ENCODE measurements at places on chromosomes 7 and 10.
A peak's percentile ranks its signal among the peaks of the same experiment; 100 is the strongest.

GRCh38 chr7:83306502-83306901 is 143.8 kb upstream of the PCLO start:
- H3K4me1 ChIP-seq: no peaks in the 10 kb centered on the region
- no peak overlapping the region for H3K27ac ChIP-seq
- no peaks in the 10 kb centered on the region for H3K36me3 ChIP-seq
- H3K4me3 ChIP-seq: no peak overlapping the region
- no peaks in the 10 kb centered on the region for H3K27me3 ChIP-seq

- peaks cover 2% of the 10 kb centered on the region for H3K27me3 ChIP-seq
- H3K4me1 ChIP-seq: no peaks in the 10 kb centered on the region
- H3K36me3 ChIP-seq: no peaks in the 10 kb centered on the region
- no peak overlapping the region for H3K4me3 ChIP-seq
- no peak for DNase-seq
Measured at GRCh38 chr7:17506095-17506494, 207.6 kb downstream of the AHR start.

DNA sequence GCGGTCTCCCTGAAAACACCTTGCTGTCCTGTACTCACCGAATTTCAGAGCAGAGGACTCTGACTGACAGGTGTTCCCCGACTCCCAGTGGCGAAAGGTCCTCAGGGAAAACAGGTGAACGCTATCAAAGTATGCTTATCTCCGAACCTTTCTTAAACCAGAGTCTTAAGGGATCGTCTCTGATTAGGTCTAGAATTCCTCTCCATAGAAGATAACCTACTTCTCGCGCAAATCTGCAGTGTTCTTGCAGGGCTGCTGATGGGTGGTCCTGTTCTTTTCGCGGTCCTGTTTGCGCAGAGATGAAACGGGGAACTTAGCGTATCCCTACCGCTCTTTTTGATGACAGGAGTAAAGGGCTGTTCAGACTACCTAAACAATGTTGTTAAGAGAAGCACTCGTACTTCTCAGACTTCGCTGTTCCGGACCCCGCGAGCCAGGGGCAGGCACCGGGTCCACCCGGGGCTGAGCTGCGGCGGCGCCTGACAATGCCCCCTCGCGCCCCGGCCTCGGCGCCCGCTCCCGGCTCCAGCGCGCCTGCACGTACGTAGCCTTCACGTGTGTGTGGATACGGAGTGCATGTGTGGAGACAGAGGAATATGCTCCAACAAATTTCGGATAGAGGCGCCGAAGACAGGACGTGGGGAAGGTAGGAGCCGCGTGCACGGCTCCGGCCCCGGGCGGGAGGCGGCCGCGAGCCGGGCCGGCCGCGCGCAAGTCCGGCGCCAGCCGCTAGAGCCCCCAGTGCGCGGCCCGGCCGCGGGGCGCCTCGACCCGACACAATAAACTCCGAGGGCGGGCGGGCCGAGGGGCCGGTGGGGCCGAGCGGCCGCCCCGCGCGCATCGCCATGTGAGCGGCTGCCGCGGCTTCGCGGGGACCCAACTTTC is 766 bp upstream of the ZMYND11 start:
- H3K27ac ChIP-seq: peak overlapping the region; percentile 88
- H3K4me1 ChIP-seq: peaks cover 27% of the 10 kb centered on the region
- H3K4me3 ChIP-seq: peak overlapping the region; percentile 79
- no peaks in the 10 kb centered on the region for H3K36me3 ChIP-seq
- H3K27me3 ChIP-seq: no peaks in the 10 kb centered on the region

- H3K27me3 ChIP-seq: no peaks in the 10 kb centered on the region
- no peaks in the 10 kb centered on the region for H3K4me1 ChIP-seq
- H3K27ac ChIP-seq: no peak overlapping the region
- no peaks in the 10 kb centered on the region for H3K36me3 ChIP-seq
- no peak for DNase-seq
Measured at GRCh38 chr10:122176232-122177213, 94.6 kb upstream of the BTBD16 start.

DNA sequence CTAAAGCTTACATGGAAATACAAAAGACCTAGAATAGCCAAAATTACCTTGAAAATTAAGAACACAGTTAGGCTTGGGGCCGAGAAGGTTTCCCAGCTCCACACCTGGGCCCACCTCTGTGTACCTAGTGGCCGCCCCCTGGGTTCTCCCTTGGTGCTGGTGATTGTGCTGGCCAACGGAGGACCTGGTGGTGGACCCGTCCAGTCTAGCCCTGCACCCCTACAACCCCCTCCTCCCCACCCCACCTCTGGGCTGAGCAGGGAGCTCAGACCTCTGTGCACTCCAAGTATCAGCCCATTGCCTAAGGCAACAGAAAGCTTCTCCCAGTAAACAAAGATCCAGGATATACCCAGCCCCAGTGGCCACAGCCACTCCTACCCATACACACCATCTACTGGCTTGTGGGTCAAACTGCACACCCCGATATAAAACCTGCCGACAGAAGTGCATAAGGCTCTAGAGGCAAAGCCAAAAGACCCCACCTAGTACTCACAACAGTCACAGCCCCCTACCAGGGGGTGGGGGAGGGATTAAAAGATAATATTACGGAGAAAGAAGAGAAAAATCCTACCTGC is 105.0 kb upstream of the DIP2C start:
- no peaks in the 10 kb centered on the region for H3K4me1 ChIP-seq
- H3K27me3 ChIP-seq: no peaks in the 10 kb centered on the region
- H3K4me3 ChIP-seq: no peak overlapping the region
- DNase-seq: no peak
- H3K27ac ChIP-seq: no peak overlapping the region
- H3K36me3 ChIP-seq: peaks cover 18% of the 10 kb centered on the region

- H3K27me3 ChIP-seq: no peaks in the 10 kb centered on the region
- no peak overlapping the region for H3K4me3 ChIP-seq
Measured at GRCh38 chr10:130430291-130430690, 294.1 kb downstream of the GLRX3 start.

DNA sequence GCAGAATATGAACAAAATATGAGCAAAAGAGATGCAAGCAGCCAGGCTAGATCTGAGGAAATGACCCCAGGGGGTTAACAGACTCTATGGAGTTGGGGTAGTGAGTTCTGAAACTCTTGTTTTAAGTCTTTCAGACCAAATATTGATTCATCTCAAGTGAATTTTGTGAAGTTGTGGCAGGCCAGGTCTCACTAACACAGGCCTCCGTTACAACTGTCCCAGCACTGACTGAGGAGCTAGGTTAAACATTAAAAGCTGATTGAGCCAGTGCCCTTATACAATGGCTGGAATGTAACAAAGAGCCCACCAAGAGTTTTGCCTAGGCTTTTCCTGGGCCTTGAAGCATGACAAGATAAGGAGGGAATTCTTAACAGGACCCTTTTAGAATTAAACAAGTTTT is 192.3 kb upstream of the STK17A start:
- no peak overlapping the region for H3K4me3 ChIP-seq
- peaks cover 5% of the 10 kb centered on the region for H3K27me3 ChIP-seq
- H3K4me1 ChIP-seq: peaks cover 9% of the 10 kb centered on the region
- no peak overlapping the region for H3K27ac ChIP-seq
- DNase-seq: no peak
- no peaks in the 10 kb centered on the region for H3K36me3 ChIP-seq

GRCh38 chr10:69880301-69881081 is 78.8 kb downstream of the COL13A1 start:
- no peaks in the 10 kb centered on the region for H3K4me1 ChIP-seq
- H3K27me3 ChIP-seq: peaks cover 5% of the 10 kb centered on the region
- no peak for DNase-seq
- H3K36me3 ChIP-seq: no peaks in the 10 kb centered on the region
